ENCODE measurements at places on chromosomes 5 and 9.

- DNase-seq: no peak
Observed at GRCh38 chr5:169632946-169633345, 4.1 kb upstream of the DOCK2 start.

GRCh38 chr9:130172858-130173665, 858 bp downstream of the NCS1 start:
- DNase-seq: no peak

DNA sequence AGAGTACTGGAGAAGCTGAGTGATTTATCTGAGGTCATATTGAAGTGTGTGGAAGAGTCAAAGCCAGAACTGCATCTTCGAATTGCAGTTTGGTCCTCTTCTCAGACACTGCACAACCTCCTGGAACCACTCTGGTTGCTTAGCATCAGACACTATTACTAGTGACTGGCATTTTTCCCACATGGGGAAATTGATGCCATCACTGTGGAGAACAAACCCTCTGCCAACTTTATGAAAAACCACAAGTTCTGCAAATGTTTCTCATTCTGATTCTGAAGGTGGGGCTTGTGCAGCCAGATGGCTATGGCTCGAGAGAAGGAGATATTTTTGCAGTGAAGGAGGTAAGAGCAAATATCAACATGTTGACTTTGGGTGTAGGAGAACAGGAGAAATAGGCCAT, 67.2 kb downstream of the KCTD16 start:
- no peak for DNase-seq

DNA sequence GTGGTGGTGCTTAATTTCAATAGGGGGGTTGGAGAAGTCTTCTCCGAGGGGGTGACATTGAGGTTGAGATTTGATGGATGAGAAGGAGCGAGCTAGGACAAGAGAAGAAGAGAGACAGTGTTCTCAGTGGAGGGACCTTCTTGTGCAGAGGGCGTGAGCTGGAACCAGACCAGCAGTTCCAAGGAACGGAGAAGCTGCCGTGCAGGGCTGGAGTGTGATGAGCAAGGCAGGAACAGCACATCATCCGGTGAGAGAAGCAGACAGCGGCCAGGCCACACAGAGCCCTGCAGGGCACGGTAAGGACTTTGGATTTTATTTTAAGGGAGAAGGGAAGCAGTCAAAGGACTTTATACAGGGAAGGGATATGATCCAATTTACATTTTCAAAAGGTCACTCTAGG, 206.9 kb downstream of the MELK start:
- DNase-seq: no peak

GRCh38 chr5:79130781-79131180, 19.2 kb downstream of the BHMT start:
- DNase-seq: no peak

DNA sequence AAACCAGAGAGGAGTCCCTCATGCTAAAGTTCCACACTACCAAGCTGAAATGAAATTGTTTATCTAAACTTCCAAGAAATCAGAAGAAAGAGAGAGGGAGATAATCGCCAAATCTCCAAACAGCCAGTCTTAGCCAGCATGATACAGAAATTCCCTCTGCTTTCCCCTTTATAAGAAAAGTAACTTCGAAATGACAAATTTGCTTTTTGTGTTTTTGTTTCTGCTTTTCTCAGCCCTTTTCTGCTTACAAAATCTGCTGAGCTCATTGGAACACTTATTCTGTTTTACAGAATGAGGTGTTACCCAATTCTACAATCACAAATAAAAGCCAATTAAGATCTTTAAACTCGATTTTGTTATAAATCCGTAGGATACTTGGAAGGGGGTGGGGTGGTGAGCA, 72.9 kb downstream of the SFXN1 start:
- no peak for DNase-seq

- no peak for DNase-seq
Observed at GRCh38 chr9:33166231-33167083, 679 bp downstream of the B4GALT1 start.

Data from cortex of kidney (tissue), 1 donor.